MV-4-11 (cell line): ENCODE measurements at places on chromosomes 2 and 18.

- DNase-seq: no peak
Measured at GRCh38 chr2:215745331-215745730, 268.0 kb downstream of the MREG start.

GRCh38 chr18:8253944-8254343, 355.3 kb upstream of the RAB12 start:
- DNase-seq: no peak

DNA sequence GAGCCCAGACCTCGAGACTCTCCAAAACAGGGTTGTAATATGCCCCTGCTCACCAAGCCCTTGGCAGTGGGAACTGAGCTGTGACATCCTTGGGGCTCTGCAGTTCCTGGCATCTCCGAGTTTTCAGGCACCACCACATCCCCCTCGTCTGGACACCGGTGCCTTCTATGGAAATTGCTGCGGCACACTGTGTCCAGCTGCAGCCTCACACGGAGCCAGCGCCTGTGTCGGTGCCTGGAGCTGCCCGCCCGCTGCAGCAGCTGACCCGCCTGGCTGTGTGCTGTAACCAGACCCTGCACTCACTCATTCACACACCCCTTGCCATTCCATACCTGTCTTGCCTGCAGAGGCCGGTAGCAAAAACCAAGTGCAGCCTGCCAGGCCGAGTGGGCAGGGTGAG, 11.8 kb downstream of the IWS1 start:
- DNase-seq: no peak

DNA sequence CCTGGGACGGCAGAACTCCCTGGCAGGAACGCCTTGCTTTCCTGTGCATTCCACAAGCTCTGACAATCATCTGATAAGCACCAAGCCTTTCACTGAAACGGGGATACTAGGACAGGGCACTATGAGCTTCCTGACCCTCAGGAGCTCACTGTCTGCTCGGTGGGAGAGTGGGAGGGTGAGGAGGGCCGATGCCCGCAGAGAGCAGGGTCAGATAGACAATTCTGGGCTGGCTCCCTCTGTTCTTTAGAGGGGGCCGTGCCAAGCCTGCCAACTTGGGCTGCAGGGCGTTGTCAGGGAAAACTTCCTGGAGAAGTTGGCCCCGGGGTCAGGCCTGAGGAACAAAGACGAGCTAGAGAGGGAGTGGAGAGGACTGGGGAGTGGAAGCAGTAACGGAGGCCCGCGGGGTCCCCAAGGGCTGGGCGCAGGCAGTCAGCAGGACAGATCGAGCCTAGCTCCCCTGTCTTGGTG, 82.0 kb downstream of the CTAGE1 start:
- DNase-seq: no peak

- DNase-seq: no peak
Measured at GRCh38 chr18:51185075-51185474, 12.4 kb downstream of the MEX3C start.

DNA sequence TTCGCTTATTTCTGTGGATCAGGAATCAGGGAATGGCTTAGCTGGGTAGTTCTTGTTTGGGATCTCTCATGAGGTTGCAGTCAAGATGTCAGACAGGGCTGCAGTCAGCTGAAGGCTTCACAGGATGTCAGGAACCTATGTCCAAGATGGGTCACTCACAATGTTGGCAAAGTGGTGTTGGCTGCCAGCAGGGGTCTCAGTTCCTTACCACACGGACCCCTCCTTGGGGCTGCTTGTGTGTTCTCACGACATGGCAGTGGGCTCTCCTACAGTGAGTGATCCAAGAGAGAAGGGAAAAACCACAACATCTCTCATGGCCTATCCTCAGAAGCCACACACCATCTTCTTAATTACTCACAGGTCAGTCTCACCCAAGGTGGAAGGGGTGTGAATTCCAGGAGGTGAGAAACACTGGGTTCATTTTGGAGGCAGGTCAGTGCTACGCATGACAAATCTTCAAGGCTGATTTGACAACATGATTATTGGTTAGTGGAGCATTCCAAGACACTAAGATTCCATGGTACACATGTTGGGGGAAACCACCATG, 1.3 kb upstream of the ANTXR1 start:
- no peak for DNase-seq

GRCh38 chr2:121287146-121287798, 2.3 kb upstream of the TFCP2L1 start:
- DNase-seq: peak; percentile 88

DNA sequence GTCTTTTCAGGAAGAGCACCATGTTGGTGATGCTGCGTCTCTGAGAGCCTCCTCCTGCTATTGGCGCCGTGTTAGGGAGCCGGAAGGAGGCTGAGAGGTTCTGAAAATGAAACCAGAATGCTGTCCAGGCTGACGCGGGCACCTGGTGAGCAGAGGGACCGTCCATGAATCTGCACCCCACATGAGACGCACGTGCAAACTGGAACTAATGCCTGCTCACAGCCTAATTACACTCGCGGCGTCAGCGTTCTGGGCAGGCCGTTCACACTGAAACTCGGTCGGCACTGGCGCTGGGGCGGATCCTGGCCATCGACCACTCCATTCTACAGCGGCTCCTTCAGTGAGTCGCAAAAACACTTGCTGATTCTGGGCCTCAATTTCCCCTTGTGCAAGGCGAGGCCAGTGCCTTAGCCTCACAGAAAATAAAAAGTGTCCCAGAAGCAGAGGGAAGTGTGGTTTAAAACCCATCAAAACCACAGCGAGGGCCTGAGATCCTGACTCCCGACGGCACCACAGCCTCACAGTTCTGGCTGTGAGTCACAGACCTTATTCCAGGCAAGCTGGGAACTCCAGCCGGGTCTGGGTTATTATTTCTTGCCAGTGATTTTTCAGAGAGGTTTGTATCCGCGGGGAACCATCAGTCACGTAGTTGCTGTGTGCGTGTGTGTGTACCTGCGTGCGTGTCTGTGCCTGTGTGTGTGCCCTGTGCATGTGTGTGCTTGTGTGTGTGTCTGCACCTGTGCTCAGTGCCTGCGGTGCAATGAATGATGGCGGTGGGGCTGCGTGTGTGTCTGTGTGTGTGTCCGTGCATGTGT, 49.1 kb upstream of the CTDP1 start:
- DNase-seq: peak; percentile 82

DNA sequence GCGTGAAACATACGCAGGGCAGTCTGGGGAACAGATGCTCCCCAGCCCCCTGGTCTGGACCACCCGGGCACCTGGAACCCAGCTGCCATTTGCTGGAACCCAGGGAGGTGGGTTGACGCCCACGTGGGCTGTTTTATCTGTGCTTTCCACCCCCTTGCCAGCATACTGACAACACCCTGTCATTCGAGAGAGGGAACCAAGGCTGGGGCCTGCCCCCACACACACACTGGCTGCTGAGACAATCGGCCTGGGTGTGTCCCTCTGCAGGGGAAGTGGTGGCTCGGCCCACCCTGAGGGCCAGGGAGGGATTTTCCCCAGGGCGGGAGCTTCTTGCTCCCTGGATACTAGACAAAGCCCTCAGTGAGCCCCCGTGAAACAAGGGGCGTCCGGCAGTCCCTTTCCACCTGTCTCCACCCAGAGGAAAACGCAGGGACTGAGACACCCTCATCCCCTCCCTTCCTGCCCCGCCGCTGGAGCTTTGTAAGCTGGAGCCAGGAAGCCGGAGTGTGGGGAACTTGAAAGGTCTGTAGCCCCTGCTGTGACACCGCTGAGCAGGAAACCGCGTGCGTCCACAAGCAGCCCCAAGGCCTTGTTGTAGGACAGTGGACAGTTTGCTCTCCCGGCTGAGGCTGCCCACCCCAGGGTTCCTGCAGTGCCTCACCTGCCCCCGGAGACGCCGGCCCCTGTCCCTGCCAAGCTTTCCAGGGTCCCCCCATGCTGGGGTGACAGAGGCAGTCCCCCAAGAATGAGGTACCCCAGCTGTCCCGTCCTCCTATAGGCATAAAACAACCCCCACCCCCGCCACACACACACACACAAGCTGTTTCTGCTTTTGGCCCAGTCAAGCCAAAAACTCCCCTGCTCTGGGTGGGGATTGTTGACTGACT, 14.1 kb upstream of the KLF11 start:
- peak; percentile 72 for DNase-seq

DNA sequence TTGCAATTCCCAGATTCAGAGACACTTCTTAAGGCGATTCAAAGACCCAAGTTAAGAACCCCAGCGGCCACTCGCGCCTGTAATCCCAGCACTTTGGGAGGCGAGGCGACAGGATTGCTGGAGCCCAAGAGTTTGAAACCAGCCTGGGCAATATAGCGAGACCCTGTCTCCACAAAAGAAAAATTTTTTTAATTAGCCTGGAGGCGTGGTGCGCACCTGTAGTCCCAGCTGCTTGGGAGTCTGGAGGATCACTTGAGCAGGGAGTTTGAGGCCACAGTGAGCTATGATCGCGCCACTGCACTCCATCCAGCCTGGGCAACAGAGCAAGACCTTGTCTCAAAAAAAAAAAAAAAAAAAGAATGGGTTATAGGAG, 585 bp upstream of the ANAPC1 start:
- no peak for DNase-seq

DNA sequence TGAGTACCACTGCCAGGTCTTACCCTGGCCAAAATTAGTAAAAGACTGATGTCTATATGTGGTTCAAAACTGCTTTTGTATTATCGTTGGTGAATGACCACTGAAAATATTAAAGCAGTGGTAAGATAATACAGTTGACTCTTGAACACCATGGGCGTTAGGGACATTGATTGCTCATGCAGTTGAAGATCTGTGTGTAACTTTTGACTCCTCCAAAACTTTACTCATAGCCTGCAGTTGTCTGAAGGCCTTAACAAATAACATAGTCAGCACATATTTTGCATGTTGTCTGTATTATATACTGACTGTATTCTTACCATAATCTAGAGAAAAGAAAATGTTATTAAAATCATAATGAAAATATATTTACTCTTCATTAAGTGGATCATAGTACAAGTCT, 5.8 kb upstream of the ANKRD12 start:
- no peak for DNase-seq

DNA sequence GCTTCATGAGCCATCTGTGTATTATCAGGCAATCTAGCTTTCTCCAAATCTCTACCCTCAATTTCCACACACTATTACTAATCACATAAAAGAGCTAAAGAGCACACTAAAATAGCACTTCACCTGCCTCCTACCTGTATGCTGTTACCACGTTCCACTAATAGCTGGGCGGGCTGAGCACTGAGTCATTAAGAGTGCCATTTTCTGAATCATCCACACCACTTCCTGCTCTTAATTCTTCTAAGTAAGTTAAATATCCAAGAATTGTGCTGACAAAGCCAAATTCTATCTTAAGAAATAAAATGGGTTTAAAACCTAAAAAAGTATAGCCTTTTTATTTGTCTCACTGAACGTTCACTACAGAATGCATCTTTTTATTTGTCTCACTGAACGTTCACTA, 35.7 kb downstream of the NOL10 start:
- DNase-seq: no peak

DNA sequence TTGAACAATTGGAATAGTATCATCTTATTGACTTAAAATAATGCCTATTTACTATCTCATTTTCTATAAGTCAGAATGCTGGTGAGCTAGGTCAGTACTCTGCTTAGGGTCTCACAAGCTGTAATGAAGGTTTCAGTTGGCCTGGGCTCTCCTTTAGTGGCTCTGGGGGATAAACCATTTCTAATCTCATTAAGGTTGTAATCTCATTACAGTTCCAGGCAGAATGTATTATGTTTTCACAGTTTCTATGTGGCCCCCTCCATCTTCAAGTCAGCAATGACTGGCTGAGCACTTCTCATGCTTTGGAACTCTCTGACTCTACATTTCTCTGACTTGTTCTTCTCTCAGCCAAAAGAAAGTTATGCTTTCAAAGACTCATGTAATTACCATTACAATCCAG, 163.1 kb downstream of the CCDC178 start:
- DNase-seq: no peak

DNA sequence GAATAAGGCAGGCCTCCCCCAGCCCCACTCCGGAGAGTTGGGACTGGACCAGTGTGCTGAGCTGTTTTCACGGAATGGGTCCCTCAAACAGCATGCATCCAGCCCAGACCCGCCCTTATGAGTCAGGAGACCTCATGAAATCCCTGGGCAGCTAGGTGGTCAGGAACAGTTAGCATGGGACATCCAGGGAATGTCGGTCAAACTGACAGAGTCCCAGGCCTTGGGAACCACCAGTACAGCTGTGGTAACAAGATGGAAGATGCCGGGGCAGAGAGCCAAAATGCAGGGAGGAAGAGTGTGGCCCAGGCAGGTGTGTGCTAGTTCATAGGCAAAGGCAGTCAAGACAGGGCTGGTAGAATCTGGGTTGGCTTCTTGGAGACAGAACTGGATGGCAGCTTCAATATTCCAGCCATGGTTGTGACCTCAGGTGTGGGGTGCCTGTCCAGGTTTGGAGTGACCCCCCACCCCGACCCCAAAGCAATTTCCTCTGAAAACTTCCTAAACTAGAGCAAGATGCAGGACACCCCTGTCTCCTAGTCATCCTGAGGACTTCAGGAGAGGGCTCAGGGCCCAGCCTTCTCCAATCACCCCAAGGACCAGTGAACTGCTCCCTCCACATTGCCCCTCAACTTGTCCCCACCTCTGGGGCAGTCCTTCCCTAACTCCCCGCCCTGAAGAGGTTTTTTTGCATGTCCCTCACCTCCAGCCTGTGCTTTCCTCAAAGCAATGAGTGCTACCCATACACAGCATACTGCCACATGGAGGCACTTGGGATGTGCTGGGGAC, 46.5 kb downstream of the KCNIP3 start:
- DNase-seq: no peak

DNA sequence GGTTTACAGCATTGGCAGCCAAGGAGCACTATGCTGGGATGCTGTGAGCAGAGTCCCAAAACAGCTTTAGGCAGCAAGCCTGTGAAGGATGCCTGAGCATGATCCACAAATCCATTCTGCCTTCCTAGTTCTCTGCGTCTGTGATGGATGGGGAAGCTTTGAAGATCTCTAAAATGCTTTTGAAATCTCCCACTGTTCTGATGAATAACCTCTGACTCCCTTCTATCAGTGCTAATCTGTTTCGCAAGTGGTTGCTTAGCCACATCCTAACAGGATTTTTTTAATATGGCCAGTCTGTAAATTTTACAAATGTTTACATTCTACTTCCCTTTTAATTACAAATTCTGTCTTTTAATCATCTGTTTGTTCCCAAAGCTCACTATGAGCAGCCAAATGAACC, 319.2 kb downstream of the GULP1 start:
- DNase-seq: no peak

- no peak for DNase-seq
Measured at GRCh38 chr2:238841542-238842164, 6.2 kb upstream of the TWIST2 start.
